Stimulated activated CD4-positive, alpha-beta T cell treated with anti-CD3 and anti-CD28 coated beads, Interleukin-15, amount 100 ng/mL, for 1 hour (primary cell): ENCODE measurements at places on chromosomes 11 and 22.
A peak's percentile ranks its signal among the peaks of the same experiment; 100 is the strongest.

DNA sequence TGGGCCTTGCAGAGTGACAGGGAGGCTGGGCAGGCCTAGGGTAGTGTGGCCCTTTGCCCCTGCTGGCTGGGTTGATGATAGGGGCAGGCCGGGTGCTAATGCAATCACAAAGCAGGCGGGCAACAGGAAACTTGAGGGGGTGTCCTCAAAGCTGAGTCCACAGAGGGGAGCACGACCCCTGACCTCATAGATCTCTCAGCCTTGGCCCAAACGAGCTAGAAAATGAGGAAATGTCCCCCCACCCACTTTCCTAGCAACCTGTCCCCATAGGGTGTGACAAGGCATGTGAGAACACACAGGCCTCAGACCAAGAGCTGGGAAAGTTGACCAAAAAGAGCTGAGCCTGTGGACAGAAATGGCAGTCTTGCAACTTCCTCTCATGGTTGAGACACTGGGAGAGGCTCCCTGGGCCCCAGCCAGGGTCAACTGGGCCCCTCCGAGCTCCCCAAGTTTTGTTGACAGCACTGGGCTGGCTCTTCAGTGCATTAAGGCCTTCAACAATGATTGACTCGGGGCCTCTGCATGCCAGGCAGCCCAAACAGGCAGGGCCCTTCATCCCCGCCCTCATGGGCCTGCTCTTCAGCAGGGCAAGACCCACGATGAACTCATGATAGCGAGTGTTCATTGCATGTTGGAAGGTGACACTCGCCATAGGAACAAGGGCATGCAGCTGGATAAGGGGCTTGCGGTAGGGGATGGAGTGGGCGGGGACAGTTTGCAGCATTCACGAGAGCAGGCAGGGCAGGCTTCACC is 9.8 kb upstream of the SPI1 start:
- DNase-seq = no peak

GRCh38 chr11:86013713-86014112 is 55.2 kb downstream of the PICALM start:
- DNase-seq = no peak

GRCh38 chr11:101723371-101723770 is 139.6 kb upstream of the TRPC6 start:
- DNase-seq = no peak

GRCh38 chr22:33272180-33272579 is 214.0 kb upstream of the SYN3 start:
- DNase-seq = no peak

DNA sequence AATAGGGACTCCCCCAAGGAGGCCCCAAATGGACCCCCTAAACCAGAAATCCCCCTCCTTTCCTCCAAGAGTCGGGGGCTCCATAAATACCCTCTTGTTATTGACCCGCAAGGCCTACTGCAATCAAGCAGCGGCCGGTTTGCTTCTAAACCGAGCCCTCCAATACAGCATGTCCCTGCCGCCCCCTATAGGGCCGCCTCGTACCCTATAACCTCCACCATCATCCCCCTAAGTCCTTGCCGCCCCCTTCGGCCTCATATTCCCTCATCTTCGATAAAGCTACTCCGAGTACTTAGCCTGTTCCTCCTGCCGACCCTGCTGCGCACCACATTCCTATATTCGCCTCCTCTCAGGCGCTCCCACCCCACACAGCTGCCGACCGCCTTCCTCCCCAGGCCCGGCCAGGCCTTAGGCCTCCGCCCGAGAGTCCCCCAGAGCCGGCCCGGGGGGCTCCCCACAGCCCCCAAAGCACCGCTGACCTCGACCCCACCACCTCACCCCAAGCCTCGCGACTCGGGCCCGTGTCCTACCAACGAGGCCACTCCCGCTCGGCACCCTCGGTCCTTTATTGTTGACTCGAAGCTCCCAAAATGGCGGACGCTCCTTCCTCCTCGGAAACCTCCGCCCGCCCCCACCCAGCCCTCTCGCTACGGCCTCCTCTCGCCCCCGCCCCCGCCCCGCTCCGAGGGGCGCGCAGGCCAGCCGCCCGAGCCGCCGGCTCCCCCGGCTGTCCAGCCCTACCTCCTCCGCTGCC is 430 bp downstream of the DDX6 start:
- DNase-seq = peak; percentile 28

DNA sequence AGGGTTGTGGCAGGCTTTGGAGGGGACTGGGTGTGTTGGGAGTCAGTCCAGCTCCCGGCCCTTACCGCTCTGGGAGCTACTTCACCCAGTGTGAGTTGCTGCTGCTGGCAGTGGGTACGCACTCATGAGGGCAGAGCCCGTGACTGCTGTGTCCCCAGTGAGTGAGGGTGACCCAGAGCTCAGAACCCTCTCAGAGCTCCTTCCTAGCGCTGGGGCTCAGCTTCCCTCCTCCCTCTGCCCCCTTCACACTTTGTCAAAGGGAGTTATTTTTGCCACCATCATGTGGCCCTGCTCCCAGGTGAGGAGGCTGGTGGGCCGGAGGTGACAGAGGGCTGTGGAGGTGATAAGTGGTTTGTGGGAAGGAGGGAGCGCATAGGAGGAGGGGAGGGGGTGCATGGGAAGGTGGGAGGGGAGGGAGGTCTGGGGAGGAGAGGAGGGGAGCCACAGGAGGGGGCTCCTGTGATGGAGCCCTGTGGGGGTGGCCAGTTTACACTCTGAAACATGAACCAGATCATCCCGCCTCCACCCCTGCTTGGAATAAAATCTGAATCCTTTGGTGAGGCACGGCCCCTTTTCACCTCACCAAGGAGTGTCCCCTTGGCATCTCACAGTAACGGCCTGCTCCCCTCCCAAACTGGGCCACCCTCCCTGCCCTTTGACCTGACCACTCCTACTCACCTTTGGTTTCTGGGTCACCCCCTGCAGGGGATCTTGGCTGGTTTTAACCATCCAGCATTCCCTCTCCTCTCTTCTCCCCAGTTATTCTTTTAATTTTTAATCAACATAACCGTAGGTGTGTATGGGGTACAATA is 9.9 kb downstream of the NDUFV1 start:
- DNase-seq = no peak

GRCh38 chr11:2318123-2318522 is 16.3 kb downstream of the TSPAN32 start:
- no peak for DNase-seq

GRCh38 chr11:11288972-11289616 is 64.0 kb downstream of the CSNK2A3 start:
- DNase-seq = no peak

DNA sequence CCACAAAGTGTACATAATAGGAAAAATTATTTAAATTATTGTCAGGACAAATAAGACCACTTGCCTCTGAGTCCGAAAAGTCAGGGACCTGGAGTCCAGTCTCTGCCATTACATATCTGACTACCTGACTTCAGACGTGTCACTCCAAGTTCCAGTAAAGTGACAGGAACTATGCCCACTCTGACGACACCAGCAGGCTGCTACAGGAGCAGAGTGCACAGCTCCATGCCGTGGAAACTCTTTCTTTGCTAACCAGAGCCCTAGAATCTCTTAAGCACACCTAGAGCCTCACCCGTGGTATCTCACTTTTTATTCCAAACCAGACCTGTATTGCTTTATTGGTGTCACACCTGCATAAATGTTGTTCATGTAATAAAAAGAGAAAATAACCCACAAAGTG is 93.7 kb downstream of the PLEKHA7 start:
- DNase-seq = no peak

- no peak for DNase-seq
Measured at GRCh38 chr22:35882211-35883030, 146.2 kb downstream of the RBFOX2 start.

- no peak for DNase-seq
Measured at GRCh38 chr11:75797116-75797515, 17.9 kb upstream of the UVRAG start.

GRCh38 chr11:109795234-109795633 is 298.0 kb upstream of the ZC3H12C start:
- no peak for DNase-seq

DNA sequence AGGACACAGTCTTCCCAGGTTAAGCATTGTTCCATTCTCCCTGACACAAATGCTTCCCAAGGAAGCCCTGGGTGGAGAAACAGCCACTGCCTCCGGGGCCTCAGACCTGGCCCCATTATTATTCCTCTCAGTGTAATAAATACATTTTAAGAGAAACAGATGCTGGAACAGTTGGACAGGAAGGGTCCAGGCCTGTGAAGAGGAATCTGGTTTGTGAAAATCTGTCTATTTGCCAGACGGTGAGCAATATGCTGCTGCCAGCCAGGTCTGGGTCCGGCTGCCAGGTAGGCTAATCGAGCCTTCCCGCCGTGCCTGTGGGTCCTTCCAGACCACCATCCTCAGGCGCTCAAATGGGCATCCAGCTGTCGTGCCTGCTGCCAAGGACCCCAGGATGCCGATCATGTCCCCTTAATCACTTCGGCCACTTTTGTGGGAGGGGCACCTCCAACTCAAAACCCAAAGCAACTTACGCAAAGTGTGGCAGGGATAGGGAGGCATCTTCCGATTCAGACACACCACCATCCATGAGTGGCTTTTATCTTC is 528.4 kb downstream of the MIAT start:
- no peak for DNase-seq

DNA sequence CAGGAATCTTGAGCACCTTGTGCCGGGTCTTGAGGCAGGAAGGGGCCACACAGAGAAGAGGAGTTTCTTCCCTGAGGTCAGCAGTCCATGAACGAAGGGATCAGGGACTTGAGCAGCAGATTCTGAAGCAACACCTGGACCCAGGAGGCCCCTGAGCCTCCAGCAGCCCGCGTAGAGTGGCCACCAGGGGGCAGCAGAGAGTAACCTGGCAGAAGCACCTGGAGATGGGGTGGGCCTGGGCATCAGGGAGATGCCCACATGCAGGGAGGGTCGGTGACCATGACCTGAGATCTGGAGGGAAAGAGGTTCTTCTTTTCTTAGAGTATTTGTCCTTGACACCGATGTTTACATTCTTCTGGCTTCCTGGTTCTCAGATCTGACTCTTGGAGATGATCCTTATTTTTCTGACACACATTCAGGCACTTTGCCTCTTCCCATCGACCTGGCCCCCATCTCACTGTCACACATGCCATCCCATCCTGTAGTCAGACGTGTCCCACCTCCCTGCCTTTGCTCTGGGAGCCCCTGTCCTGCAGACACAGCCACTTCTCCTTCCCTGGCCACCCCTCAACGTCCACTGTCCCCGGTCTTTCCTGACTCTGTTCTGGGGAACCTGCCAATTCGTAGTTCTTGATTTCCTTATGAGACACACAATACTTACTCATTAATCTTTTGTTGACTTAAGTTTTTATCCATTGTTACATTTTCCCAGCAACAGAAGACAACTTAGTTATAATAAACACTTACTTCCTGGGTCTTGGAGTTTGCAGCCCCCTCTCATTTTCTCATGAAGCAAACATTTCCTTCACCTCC is 66.5 kb downstream of the GGTLC2 start:
- DNase-seq = peak; percentile 65

GRCh38 chr11:96506953-96507354 is 117.1 kb downstream of the JRKL start:
- no peak for DNase-seq

DNA sequence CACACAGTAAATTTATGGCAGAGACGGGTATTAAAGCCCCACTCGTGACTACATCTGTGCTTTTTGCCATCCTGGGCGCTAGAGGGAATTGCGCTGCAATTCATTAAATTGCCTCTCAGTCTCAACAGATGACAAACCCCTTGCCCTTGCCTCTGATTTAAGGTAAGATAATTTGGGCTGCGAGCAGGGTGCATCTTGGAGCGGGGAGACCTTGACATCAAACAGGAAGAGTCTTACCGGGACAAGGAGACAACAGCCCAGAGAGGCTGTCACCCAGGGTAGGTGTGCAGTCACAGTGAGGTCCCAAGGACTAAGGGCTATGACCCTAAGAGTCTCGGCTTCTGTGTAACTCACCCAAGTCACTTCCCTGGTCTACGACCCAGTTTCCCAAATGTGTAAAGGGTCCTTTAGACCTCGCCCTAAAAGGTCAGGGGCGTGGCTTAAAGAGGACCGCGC is 449 bp upstream of the TOM1 start:
- DNase-seq = no peak

DNA sequence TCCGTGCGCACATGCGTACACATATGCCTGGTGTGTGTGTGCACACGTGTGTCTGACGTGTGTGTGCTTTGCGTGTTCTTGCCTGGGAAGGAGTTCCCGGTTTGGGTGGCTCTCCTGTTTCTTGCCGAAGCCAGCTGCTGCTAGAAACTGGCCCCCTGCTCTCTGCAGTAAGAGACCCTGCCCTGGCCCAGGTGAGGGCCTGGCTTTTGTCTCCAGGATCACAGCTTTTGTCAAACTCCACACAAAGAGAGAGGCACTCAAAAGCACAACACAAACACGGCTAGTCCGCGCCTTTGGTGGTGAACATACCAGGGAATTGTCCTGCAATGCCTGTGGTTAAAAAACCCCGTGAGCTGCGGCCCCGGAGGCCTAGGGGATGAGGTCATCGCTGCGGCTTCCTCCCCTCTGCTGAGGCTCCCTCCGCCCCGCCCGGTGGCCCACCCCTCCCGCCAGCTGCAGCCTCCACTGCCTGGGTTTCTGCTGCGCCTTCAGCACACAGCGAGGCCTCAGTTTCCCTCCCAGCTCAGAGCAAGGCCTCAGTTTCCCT is 88.9 kb downstream of the KCNQ1 start:
- DNase-seq = no peak

DNA sequence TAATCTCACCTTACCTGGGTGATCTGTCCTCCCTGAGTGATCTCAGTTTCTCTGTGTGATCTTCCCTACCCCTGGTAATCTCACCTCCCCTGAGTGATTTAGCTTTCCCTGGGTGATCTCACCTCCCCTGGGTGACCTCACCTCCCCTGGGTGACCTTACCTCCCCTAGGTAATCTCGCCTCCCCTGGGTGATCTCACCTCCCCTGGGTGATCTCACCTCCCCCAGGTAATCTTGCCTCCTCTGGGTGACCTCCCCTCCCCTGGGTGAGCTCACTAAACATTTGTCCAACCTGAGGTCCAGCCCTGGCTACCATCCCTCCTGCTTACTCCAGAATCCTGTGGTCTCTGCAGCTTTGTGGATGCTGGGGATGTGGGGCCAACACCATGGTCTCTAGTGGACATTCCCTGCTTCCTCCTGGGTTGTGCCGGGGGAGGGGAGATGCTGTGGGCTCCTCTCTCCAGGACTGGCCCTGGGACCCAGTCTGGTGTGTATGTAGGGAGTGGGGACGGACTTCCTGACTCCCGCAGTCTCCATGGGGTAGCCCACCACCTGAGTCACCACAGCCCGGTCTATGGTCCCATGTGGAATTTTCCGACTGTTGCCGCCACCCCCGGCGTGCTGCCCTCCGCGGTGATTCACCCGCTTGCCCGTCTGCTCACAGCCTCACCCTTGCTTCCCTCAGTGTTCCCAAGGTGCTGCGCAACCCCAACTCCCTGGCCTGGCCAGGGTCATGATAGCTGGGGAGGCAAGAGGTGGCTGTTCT is 9.9 kb downstream of the LSP1 start:
- DNase-seq = no peak

DNA sequence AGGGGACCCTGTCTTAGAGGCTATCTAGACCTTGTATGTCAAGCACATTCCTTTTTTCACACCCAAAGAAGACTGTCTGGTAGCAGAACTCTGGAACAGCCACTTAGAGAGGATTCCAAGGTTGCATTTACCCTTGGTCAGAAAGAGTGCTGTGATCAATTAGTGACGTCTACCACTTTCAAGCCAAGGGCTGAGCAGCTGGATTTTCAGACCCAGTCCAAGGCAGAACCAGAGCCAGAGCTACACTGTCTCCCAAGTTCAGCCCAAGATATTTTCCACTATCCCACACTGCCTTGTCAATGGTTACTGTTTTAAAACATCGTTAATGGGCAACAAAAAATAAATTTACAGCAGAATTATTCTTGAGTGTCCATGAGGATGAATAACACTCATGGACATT is 24.0 kb downstream of the ABCC8 start:
- no peak for DNase-seq

GRCh38 chr11:90699791-90700400 is 477.0 kb upstream of the CHORDC1 start:
- no peak for DNase-seq

GRCh38 chr11:69799582-69799981 is 19.6 kb downstream of the FGF3 start:
- DNase-seq = no peak
